ENCODE measurements at places on chromosomes 7 and 10.
A peak's percentile ranks its signal among the peaks of the same experiment; 100 is the strongest.

GRCh38 chr7:2084331-2084730 is 148.4 kb downstream of the MAD1L1 start:
- DNase-seq: no peak
- peaks cover 10% of the 10 kb centered on the region for H3K36me3 ChIP-seq
- H3K27ac ChIP-seq: no peak overlapping the region
- no peak overlapping the region for H3K4me3 ChIP-seq
- no peaks in the 10 kb centered on the region for H3K4me1 ChIP-seq
- H3K27me3 ChIP-seq: no peaks in the 10 kb centered on the region

GRCh38 chr10:121788717-121789116 is 139.1 kb downstream of the ATE1 start:
- H3K4me3 ChIP-seq: no peak overlapping the region
- H3K36me3 ChIP-seq: peaks cover 9% of the 10 kb centered on the region
- no peaks in the 10 kb centered on the region for H3K4me1 ChIP-seq
- H3K27ac ChIP-seq: no peak overlapping the region

DNA sequence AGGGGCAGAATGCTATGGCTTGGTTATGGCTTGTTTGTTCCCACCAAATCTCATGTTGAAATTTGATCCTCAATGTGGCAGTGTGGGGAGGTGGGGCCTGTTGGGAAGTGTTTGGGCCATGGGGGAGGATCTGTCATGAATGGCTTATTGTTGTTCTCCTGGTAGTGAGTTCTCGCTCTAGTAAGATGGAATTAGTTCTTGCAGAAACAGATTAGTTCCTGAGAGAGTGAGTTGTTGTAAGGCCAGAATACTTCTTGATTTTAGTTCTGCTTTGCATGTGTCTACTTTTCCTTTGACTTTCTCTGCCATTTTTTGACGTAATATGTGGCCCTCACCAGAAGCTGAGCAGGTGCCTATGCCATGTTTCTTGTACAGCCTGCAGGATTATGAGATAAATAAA is 188.2 kb downstream of the KIF20B start:
- H3K36me3 ChIP-seq: no peaks in the 10 kb centered on the region
- H3K4me1 ChIP-seq: no peaks in the 10 kb centered on the region
- no peak for DNase-seq

GRCh38 chr10:48279081-48279751 is 4.7 kb upstream of the FRMPD2 start:
- no peak overlapping the region for H3K27ac ChIP-seq
- no peaks in the 10 kb centered on the region for H3K4me1 ChIP-seq
- no peak for DNase-seq

DNA sequence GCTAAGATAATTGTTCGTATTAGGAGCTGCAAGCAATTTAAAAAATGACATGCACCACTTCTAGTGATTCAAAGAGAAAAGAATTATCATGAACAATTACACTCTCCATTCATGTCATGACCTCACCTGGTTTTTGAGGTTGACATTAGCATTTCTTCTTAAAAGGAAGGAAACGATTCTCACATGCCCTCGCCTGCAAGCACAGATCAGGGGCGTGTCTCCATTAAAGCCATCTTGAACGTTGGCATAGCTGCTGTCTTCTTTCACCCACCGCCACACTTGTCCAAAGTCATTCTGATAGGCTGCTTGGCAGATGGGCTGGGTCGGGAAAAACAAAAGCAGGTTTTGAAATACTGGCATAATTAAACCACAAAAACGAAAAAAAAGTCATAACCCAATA is 19.9 kb downstream of the ANKRD22 start:
- no peaks in the 10 kb centered on the region for H3K36me3 ChIP-seq
- no peak overlapping the region for H3K4me3 ChIP-seq
- H3K27me3 ChIP-seq: no peaks in the 10 kb centered on the region
- DNase-seq: no peak

DNA sequence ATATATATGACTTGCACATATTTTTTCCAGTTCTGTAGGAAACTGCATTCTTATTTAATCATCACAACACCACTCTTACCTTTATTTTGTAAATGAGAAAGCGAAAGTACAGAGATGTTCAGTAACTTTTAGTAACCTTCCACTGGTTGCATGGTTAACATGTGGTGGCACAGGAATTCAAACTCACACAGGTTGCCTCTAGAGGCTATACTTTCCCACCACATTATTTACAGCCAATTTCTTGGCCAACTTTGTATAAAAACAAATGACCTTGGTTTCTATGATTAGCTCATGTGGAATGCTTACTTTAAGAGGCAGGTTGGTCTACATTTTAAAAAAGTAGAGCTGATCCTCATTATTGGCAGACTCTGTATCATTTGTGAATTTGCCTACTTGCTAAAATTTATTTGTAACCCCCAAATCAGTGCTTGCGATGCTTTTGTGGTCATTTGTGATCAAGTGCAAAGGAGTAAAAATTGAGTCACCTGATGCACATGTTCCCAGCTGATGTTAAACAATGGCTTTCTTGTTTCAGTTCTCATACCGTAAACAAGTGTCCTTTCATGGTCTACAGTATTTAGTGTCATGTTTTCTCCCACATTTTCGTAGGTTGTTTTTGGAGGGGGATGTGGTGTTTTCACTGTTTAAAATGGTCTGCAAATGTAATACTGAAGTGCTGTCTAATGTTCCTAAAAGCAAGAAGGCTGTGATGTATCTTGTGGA is 14.8 kb downstream of the BBS9 start:
- no peaks in the 10 kb centered on the region for H3K4me1 ChIP-seq
- no peak overlapping the region for H3K27ac ChIP-seq
- H3K36me3 ChIP-seq: no peaks in the 10 kb centered on the region
- H3K4me3 ChIP-seq: no peak overlapping the region
- DNase-seq: no peak

DNA sequence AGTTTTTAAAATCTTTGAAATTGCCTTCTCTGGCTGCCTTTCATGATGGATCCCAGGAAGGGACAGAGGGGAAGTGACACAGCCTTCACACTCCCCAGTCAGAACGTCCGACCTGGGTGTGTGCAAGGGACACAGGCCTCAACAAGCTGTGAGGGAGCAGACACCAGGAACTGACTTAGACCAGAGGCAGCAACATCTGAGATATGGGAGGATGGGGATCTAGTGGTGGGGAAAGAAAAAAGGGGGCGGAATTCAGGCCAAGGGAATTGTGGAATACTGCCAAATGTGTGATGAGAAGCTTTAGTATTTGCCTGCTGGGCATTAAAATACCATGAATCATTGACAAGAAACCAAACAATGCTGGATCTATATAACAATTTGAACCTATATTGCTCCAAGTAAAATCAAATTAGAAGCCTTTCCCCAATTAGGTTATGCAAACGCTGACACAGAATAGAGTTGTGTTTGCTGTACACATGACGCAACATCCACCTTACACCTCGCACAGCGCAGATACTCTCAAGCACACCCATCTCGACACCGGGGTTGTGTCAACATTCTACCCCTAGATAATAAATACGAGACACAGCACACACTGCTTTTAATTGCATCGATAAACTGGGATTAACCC is 17.2 kb upstream of the MNX1 start:
- H3K4me3 ChIP-seq: no peak overlapping the region
- no peak overlapping the region for H3K27ac ChIP-seq
- H3K36me3 ChIP-seq: no peaks in the 10 kb centered on the region
- peaks cover 62% of the 10 kb centered on the region for H3K27me3 ChIP-seq

GRCh38 chr7:45239486-45239885 is 81.9 kb downstream of the RAMP3 start:
- no peaks in the 10 kb centered on the region for H3K36me3 ChIP-seq
- peak overlapping the region; percentile 39 for H3K27ac ChIP-seq
- no peak overlapping the region for H3K4me3 ChIP-seq
- H3K27me3 ChIP-seq: peaks cover 17% of the 10 kb centered on the region

DNA sequence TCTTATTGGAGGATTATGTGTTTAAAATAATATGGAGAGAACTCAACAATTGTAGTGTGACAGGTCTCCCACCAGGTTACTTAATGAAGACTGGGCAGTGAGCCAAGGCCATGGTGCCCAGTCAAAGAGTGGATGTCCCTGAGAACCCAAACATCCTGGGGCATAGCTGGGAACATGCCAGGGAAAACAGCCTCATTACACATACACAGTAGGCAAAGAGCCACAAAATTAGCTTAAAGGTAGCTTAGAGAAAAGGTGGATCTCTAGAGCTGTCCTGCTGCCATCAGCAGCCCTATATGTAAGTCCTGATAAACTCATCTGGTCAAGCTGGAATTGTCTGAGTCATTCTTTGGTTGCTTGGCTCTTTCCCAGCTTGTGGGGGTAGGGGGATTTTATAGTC is 287.8 kb downstream of the PHF14 start:
- H3K36me3 ChIP-seq: no peaks in the 10 kb centered on the region
- H3K4me1 ChIP-seq: no peaks in the 10 kb centered on the region
- DNase-seq: no peak
